ENCODE measurements at places on chromosomes 7 and 10.

DNA sequence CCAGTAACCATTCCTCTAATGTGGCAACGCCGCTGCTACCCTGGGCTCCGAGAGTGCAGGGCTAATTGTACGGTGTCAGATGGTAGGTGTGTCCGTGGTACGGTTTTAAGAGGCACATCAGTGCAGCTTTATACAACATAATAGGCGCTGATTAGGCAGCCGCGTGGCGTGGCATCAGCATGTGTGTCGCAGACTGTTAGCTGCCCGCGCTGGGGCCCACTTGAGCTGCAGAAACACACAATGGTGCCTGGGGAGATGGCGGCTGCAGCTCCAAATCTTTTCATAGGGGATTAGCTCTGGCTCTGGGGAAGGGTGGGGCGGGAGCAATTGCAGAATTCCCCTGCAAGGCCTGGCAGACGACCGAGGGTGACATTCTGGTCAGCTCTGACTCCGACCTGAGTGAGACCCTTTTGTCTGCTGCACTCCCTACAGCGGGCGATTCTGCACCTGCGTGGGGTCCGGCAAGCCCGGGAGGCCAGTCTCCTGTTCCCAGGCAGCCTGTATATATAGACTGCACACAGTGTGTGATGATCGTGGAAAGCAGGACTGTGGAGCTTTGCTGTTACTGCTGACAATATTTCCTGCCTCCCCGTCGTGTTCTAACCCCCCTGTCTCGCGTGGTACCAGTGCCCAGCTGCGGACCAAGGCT is 722.7 kb upstream of the CELF2 start:
- no peak for DNase-seq

DNA sequence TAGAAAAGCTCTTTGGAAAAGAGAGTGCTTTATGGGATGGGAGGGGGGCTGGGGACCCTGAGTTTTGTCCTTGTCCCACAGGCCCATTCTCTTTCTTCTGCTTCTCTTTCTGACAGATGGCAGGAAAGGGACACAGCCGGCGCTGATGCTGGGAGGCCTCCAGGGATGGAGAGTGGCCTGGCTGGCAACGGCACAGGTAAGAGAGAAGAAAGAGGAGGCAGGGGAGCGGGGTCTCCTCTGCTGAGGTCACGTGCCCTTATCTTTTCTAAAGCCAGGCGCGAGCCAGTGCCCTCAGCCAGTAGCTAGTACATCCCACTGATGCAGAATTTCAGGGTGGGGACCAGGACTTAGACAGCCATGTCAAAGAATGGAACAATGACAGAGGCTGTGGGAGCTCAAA is 9.2 kb downstream of the ZNF775 start:
- no peak for DNase-seq

GRCh38 chr7:73799282-73800141 is 29.4 kb upstream of the CLDN3 start:
- DNase-seq = no peak

GRCh38 chr10:126278851-126279250 is 109.4 kb downstream of the ADAM12 start:
- DNase-seq = no peak

GRCh38 chr10:11757454-11757820 is 15.3 kb downstream of the ECHDC3 start:
- no peak for DNase-seq

DNA sequence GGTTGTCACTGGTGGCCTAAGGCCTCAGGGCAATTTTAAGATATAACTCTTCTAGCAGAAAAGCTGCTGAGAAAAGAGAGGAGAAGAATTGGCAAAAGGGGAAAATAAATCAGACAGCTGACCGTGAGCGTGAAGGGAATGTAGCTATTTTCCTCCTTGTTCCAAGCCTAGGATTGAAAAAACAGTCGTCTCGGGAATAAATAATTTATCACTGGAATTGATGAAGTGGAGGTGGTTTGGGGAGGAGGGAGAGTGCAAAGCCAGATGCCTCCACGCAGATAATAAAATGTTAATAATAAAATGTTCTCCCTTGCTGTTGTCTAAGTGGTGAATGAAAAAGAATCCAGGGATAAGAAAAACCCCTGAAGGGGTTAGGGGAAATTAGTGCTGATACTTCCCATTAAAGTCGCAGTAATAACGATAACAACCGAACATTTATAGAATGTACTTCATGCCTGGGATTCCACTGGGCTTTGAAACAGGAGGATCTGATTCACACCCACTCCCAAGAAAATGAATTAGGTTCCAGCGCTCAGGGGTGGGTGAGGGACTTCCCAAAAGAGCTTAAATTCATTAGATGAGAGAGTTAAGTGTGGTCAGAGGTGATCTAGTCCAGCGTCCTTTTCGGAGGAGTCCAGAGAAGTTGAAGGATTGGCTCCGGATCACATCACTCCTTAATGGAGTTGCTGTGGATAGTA is 27.3 kb downstream of the BAMBI start:
- no peak for DNase-seq

DNA sequence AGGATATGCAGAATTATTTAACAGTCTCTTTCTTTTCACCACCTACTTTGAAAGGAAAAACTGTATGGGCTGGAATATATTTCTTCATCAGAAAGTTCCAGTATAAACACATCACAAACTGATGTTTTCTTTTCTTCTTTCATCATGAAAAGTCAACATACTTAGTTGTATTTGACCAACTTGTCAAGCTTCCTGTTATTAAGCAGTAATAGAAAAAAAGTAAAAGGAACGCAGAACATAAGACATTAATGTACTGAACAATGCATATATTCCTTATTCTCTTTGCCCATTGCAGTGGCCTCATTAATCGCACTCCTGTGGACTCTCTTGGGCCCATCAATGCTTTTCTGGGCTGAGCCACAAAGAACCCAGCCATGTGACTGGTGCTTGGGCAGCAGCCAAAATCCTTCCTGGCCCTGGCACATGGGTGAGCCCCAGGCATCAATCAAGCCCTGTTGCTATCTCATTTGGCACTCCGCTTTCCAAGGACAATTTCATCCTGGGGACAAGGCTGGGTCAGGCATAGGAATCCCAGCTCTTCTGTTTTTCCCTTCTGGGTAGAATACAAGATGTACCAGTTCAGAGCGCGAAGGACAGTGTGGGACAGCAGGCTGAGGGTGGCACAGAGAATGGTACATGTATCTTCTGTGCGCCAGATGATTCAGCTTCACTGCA is 42.3 kb downstream of the RHOBTB1 start:
- DNase-seq = no peak

DNA sequence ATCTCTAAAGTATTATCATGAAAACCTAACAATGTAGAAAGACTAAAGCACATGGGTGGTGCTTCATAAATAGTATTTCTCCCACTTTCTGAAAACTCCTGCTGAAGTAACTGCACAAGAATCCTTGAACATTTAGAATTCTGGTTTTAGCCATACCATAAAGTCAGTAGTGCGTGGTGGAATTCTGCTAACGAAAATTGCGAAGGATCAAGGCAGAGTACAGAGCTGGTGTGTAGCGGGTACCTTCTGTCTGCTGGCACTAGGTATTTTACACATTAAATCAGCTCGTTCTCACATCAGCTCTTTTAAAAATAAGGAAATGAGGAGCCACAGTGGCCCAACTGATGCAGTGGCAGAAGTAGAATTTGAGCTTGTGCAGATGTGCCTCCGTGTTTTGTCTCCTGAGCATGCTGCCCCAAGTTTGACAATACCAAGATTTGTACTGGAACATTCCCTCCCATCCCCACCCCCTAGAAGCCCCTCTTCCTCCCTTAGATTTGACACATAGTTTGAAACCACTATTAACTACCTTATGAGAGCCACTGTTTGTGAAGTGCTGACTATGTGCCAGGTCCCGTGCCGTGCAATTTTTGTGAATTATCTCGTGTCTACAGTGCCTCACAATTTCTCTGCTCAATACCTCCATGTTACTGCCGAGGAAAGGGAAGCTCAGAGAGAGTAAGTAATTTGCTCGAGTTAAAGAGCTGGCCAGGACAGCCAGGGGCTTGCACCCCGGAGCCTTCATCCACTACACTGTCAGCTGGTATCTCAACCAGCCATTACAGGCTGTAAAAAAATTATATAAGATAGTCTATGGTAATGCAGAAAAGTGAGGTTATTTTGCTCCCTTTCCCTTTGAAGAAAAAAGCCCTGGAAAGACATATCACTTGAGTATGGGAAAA is 66.9 kb downstream of the EGFR start:
- DNase-seq = no peak

DNA sequence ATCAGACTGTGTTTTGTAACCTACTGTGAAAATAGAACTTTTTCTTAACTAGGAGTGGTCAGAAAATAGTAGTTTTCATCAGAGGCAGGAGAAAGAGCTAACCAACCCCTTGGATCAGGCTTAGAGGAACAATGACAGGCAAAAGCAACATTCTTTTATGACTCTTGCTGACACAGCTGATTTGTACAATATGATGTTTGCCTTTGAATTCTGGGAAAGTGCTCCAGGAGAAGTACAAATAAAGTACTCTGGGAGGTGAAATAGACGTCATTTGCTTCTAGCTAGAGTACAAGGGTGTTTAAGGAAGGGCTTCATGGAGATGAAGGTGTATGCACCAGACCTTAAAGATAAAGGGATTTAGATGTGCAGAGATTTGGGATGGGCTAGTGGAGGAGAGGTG is 75.1 kb upstream of the KIAA1217 start:
- no peak for DNase-seq

GRCh38 chr10:112952282-112953173 is 2.5 kb downstream of the TCF7L2 start:
- DNase-seq = no peak

DNA sequence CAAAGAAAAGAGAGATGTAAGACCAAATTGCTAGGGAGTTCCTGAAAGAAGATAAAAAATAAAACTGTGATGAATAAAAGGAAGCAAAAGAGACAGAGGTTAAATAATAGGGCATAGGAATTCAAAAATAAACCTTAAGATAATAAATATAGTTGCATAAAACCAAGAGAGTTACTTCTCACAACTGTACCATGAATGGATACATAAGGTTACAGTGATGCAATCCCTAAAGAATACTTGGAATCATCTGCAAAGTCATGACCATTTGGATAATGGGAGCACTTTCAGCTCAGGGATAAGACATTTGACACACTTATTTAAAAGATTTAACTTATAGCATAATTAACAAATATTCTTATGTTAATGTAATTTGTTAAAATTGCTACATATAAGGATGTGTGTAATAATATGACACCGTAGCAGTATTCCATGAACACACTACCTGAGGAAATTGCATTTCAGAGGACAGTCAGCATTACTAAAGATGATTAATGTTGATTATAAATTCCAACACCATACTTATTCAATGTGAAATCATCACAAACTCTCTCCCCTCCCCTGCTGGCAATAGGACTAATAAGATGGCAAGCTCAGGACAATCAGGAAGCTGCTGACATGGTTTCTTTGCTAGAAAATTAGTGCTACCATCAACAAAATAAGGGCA is 202.1 kb upstream of the AKR1E2 start:
- DNase-seq = no peak

- DNase-seq = no peak
These were observed 297.6 kb downstream of the PTEN start for GRCh38 chr10:88161070-88161469.

- no peak for DNase-seq
These were observed 274.0 kb downstream of the ELFN1 start for GRCh38 chr7:1943933-1944618.

DNA sequence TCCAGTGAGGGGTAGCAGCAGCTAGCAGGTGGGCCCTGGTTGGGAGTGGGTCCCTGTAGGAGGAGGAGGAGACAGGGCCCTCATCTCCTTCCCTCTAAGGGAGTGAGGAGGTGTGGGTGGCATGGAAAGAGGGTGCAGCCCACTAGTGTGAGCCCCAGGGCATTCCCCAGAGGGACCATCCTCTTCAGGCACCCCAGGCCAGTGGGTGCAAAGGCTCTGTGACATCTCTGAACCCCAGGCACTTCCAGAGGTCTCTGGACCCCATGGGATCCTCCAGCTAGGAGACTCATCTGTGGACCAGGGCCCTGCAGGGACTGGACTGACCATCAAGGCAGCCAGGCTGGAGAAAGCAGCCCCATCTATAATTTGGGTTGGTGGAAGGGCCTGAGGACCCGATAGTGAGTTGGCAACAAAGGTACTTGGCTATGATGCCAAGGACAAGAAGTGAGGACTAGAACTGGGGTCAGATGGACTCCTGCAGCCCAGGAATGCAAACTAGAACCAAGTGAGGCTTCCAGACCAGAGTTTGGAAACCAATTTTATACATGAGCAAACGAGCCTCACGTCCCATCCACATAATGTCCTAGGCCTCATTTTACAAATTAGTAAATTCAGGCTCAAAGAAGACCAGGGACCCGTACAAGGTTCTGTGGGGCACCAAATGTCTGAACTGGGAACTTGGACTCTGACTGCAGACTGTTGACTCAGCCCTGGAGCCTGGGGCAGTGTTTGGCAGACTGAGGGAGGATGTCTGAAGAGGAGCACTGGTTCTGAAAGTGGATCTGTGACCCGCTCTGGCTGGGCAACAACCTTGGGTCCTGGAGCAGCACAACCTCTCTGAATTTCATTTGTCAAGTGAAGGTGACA is 1.4 kb upstream of the VSTM4 start:
- DNase-seq = no peak
